ENCODE measurements at places on chromosomes 2 and 18.

DNA sequence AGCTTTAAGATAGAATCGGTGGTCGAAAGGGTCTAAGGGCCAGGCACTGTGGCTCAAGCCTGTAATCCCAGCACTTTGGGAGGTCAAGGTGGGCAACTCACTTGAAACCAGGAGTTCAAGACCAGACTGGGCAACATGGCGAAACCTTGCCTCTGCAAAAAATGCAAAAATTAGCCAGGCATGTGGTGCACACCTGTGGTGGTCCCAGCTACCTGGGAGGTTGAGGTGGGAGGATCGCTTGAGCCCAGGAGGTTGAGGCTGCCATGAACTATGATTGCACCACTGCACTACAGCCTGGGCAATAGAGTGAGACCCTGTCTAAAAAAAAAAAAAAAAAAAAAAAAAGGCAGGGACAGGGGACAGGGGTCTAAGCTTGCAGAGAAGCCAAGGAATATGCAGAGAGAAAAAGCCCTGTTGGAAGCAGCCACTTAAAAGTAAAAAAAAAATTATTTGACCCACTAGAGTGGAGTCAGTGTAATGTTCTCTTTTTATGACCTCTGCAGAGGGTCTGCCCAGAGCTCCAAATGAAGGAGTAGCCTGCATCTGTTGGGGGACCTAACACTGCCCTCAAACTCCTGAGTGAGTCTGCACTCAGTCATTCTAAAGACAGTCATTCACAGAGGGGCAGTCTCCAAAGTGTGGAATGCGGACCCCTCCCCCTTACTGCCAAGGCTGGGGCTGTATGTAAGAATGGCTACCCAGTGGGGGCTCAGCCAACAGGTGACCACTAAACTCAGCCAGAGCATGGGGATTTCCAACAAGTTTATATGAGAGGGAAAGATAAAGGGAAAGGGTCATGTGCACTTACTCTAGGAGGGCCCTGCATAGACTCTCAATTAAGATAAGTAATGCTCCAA lies 118.5 kb upstream of the CDCA7 start:
- no peak for DNase-seq

DNA sequence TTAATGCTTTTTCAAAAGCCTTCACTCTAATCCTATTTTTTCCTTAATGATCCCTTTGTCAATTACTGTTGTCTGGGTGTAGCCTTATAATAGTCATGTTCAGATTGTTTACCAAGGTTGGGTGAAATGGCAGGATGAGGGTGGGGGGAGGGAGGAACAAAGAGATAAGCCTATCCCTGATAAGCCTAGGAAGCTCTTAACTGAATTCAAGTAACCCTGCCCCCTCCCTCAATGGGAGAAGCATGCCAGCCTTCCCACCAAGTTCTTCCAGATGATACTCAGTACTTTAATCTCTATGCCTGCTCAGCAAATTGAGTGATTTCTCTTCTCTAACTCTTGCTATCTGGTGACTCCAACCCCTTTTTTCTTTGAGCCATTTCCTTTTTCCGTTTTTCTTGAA lies 180.3 kb upstream of the ETAA1 start:
- DNase-seq, result no peak

DNA sequence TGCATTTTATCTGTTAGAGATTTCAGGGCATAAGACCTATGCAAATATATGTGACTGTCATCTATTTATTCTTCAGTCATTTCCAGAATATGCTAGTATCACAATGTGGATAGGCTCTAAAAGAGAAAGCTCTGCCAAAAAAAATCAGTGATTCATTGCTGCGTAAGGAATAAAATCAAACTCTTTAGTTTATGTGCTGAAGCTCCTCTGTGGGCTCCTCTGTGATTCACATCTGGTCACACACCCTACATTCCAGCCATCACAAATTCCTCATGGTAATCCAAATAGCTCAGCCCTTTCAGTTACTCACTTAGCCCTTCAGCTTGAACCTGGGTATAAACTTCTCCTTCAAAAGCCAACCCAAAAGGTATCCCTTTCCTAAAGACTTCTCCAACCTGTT lies 21.4 kb downstream of the DLGAP1 start:
- no peak for DNase-seq

- DNase-seq, result peak; percentile 76
Measured at GRCh38 chr2:97870396-97870843, 125.3 kb downstream of the TMEM131 start.

DNA sequence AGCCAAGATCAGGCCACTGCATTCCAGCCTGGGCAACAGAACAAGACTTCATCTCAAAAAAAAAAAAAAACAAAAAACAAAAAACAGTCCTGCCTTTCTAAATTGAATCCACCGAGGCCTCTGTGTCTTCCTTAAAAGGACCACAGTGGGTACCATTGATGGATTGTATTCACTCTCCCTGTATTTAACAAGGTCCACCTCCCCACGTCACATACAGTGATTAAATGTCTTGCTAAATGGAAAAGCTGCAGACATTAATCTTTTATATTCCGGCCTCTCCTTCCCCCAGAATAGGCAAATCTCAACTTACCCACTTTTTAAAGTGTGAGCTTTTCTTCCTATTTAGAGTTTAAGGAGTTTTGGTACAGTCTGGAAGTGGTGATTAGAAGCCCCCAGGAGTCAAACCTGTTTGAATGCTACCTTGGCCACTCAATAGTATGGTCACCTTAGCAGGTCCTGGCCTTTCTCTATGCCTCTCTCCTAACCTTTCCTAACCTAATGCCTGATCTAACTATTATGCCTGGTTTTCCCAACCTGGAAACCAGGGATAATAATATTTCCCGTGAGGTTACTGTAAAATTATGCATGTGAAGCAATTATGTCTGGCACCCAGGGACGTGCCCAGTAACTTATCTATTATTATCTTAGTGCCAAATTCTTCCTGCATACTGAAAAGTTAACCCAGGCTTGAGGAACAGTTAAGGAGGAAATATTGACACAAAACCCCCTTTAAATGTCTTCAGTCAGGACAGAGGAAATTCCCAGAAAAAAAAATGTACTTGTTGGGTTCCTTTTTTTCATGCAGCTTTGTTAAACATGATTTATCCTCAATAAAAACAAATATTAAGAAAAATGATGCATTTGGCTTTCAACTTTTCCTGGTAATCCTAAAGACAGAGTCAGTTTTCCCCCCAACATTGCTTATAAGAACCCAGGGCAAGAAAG lies 3.1 kb downstream of the NFE2L2 start:
- no peak for DNase-seq

Measured in natural killer cell treated with Interleukin-12 subunit alpha and Interleukin-12 subunit beta and Interleukin-15 and Interleukin-18, amount 100 ng/mL, for 72 hours (primary cell).